ENCODE measurements at places on chromosomes 1 and 21. TPM values are rescaled to one million over a fixed set of nuclear protein-coding genes. Genes with fewer than 3 reads are reported as not detected.

Gene DDX20
- 14.1 TPM for total RNA-seq

Gene LAX1
- 14.6 TPM for total RNA-seq

Gene STXBP3
- total RNA-seq: 88.1 TPM

Gene IFNAR2
- 86.5 TPM for total RNA-seq

Gene EXTL2
- 12.3 TPM for total RNA-seq

Gene TFF2
- not detected for total RNA-seq

Gene BATF3
- total RNA-seq: 18.7 TPM

Gene TNFRSF25
- 65.4 TPM for total RNA-seq

Gene DNAH14
- 6.3 TPM for total RNA-seq

Gene GPR161
- total RNA-seq: 3.9 TPM

Gene CRNN
- total RNA-seq: not detected

Gene OR10J1
- not detected for total RNA-seq

Gene SERPINC1
- not detected for total RNA-seq

Gene IL6R
- total RNA-seq: 45.8 TPM

Gene GON4L
- total RNA-seq: 89.3 TPM

Gene FAM131C
- 0.47 TPM for total RNA-seq

Gene IL22RA1
- not detected for total RNA-seq

Gene CDCA8
- 1.2 TPM for total RNA-seq

Gene HHIPL2
- total RNA-seq: 0.13 TPM

Gene CD1C
- 19.3 TPM for total RNA-seq

All from spleen (tissue), 13 donors.